ENCODE measurements at places on chromosomes 11 and 22. TPM values are rescaled to one million over a fixed set of nuclear protein-coding genes. Genes with fewer than 3 reads are reported as not detected.

DEFB131B gene
- not detected for total RNA-seq

PGA5 gene
- not detected for total RNA-seq

OR5A1 gene
- total RNA-seq = not detected

MFRP gene
- not detected for total RNA-seq

TMEM45B gene
- 2.6 TPM for total RNA-seq

FGF3 gene
- not detected for total RNA-seq

GSTT2 gene
- 0.26 TPM for total RNA-seq

CCDC90B gene
- total RNA-seq = 41.9 TPM
